ENCODE measurements at places on chromosomes 16 and 17.

DNA sequence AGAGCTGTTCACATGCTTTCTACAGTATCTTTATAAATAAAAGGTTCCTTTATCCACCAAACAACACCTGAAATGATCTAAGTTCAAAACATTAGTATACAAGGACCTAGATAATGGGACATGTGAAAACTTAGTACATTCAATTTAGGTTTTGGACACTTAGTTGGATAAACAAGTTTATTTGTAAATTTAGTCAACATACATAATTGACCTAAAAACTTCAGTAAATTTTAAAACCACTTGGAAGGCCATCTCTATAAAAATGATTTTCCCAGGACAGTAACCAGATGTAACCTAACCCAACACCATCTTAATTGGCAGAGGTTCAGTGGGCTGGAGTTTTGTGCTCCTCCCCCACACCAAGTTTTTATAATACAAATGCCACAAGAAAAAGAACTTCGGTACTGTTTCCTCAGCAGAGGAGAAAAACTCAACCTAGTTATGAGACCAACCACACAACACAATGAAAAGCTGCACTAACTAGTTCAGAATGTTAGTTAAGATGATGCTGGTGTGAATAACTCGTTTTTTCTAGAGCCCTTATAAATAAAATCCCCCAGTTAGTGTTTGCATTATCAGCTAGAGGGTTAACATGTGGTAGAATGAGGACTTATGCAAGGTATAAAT is 7.2 kb upstream of the UNK start:
- no peak for DNase-seq

DNA sequence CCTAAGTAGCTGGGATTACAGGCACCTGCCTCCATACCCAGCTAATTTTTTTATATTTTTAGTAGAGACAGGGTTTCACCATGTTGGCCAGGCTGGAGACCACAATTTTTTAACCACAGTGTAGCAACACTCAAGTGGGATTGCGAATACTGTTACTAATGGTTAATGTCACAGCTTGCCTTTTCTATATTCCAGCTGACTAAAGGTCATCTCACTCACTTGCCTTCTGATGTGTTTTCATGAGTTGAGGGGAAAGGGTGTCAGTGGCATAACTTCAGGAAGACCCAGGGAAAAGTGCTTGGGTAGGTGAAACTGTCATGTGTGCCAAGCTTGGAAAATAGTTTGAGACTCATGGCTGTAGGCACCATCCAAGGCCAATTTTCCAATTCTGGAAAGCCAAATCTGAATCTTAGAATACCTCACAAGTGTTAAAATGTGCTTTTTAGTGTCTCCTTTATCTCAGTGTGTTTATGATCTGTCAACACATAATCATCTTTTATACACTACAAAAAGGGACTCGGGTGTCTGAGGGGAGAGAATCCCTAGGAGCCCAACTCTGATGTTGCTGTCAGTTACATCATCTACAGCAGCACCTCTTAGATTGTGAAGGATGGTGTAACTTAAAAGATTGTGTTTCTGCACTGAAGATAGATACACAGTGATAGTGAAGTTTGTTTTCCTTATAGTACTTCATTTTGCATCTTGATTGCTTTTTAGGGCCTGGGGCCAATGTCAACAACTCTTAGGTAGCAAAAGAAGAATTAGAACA is 27.1 kb downstream of the OGFOD1 start:
- DNase-seq: no peak

- no peak for DNase-seq
Measured at GRCh38 chr16:78641433-78641832, 542.0 kb downstream of the WWOX start.

- DNase-seq: no peak
Measured at GRCh38 chr16:14608111-14608566, 21.9 kb downstream of the PARN start.

DNA sequence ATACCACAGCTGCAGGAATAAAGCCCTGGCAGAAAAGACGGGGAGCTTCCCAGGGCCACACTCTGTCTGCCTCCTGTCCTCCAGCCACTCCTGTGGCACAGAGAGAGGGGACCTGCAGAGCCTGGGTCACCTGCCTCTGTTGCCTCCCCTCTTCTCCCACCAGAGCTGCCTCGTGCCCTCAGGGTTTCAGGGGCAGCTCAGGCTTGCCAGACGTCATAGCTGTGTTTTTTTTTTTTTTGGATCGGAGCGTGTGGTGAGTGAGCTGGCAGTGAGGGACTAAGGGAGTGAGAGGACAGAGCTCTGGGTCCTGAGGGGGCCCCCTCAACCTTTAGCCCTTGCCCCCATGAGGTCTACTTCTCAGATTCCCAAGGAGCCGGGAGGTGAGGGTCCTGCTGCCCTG is 2.1 kb downstream of the PIK3R6 start:
- no peak for DNase-seq

DNA sequence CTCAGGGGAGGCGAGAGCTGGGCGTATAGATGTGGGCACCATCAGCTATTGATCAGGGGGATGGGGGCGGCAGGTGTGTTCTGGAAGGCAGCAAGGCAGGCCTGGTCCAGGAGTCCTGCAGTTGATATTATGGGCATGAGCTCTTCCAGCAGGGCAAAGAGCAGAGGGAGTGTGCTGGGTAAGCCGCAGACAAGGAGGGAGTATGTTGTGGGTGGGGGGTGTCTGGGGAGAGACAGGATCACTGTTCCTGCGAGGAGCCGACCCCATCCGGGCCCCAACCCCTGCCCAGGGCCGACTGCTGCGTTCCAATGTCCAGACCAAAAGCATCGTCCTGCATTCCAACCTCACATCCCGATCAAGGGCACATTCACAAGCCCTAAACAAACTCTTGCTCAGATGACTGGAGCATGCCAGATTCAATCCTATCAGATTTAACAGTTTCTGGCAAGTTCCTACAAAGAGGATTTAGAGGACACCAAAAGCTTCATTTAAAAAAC is 9.2 kb downstream of the MXRA7 start:
- DNase-seq: no peak

DNA sequence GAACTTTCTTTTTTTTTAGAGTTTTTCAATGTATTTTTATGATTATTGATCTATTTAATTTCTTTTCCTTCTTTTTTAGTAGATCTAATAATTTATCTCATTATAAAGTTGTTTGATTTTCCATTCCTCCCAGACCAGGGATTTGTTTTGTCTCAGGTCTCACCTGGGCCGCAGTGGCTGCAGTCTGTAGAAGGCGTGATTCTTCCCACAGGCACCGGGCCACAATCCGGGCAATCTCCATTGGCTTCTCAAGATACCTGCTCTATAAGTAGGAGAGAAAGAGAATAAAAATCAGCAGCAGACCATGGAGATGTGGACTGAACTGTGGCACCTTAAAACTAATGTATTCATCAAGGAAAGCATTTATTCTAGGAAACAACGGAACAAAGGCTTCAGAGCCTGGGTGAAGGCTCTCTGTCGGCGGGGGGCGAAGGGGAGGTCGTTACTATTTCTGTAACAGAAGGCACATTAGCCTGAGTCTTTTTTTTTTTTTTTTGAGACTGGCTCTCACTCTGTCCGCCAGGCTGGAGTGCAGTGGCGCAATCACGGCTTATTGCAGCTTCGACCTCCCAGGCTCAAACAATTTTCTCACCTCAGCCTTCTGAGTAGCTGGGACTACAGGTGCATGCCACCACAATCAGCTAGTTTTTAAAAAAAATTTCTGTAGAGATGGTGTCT is 42.7 kb downstream of the STAT3 start:
- DNase-seq: no peak

DNA sequence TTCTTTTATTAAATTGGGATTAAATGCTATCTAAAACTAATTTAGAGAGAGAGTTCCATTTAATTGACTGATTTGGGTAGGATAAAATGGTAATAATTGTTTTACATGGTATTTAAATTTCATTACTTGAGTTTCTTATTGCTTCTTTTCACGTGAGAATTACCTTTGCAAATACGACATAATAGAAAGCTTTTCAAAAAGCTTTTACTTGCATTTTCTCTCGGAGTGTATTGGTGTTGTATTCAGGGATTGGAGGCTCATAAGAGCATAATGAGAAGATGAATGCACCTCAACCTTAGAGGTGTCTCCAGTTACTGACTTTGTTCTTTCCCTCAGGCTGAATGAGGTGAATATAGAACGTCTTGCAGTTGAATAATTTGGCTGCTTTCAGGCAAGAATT is 67.4 kb upstream of the CPHXL start:
- DNase-seq: no peak

DNA sequence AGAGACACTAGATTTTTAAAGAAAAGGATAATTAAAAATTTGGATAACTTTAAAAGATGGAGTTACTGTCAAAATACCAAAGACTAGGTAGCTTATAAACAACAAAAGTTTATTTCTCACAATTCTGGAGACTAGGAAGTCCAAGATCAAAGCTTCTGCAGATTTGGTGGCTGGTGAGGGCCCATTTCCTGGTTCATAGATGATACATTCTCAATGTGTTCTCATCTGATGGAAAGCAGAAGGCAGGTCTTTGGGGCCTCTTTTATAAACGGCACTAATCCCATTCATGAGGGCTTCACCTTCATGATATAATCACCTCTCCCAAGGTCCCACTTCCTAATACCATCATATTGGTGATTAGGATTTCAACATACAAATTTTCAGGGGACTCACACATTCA is 33.7 kb downstream of the NLK start:
- no peak for DNase-seq

- no peak for DNase-seq
Measured at GRCh38 chr17:16314189-16314588, 39.1 kb downstream of the CENPV start.

- no peak for DNase-seq
Measured at GRCh38 chr16:88798772-88799455, 4.7 kb upstream of the CDT1 start.

DNA sequence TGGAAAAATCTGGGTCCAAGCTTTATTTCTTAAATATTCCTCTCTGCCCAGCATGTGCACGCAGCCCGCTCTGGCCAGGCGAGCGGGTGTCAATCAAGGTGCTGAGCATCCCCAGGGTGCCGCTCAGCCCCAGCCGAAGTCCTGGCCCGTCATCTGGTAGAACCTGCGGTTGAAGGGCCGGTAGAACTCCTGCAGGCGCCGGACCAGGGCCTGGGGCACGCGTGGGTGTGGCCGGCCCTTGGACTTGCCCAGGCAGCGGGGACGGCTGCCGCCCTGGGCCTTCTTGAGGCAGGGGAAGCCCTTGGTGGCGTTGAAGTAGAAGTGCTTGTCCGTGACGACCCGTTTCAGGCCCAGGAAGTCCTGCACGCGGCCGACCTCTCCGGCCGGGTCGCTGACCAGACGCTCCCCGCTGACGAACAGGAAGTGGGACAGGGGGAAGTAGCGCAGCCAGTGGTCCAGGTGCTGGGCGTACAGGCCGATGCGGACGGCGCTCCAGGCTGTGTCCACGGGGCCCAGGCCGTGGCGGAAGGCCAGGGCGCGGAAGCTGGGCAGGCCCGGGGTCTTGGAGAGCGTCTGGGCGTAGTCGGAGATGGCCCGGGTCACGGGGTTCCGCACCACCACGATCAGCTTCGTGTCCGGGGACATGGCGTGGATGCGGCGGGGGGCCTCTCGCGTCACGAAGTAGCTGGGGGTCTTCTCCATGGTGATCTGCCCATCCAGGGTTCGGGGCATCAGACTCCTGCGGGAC is 6.6 kb downstream of the HS3ST6 start:
- no peak for DNase-seq
